ENCODE measurements at places on chromosomes 4 and X.

GRCh38 chr4:110247591-110247990 is 49.2 kb upstream of the ELOVL6 start:
- DNase-seq, result no peak

- DNase-seq, result no peak
Observed at GRCh38 chrX:81208916-81209315, 7.0 kb downstream of the SH3BGRL start.

GRCh38 chr4:829761-830600 is 4.1 kb upstream of the CPLX1 start:
- DNase-seq, result no peak

DNA sequence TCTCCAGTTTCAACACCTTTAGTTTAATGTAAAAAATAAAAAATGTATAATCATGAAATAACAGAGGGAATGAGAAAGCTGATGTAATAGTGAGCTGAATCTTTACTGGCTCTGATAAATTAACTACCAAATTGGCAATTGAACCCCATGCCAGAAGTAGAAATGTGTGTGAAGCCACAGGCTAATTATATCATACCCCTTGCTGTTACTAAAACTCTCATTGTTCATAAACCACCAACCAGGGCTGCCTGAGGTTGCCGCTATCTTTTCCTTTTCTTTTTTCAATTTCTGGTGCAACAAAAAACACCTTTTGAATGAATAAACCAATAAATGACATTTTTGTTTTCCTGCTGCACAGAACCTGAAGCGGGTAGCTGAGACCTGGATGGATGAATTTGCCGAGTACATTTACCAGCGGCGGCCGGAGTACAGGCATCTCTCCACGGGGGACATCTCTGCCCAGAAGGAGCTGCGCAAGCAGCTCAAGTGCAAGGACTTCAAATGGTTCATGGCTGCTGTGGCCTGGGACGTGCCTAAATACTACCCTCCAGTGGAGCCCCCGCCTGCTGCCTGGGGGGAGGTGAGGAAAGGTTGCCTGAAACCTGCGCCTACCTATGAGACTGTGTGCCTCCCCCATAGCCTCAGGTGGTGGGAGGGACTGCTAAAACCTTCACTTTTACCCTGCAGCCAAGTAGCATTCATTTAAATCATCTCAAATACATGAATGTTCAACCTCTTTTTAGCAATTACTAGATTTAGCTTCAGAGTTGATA is 216.7 kb upstream of the GALNT7 start:
- DNase-seq, result no peak

DNA sequence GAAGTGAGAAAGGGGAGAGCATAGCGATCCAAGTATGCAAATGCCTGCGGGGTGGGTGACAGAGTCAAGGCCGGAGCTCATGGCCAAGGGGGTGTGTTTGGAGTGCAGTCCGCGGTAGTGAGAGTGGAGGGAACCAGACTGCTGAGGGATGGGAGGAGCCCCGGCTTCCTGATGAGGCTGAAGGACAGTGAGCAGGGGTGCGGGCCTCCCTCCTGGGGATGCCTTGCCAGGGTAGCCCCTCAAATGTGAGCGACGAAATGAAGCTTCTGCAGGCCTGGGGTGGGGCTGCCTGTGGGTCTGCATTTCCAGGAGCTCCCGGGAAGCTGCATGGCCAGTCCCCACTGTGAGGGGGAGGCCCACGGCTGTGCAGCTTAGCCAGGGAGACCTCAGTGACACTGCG is 45.0 kb downstream of the PSAPL1 start:
- DNase-seq, result no peak

GRCh38 chr4:178612733-178613132 is 1170.5 kb upstream of the AGA start:
- no peak for DNase-seq

DNA sequence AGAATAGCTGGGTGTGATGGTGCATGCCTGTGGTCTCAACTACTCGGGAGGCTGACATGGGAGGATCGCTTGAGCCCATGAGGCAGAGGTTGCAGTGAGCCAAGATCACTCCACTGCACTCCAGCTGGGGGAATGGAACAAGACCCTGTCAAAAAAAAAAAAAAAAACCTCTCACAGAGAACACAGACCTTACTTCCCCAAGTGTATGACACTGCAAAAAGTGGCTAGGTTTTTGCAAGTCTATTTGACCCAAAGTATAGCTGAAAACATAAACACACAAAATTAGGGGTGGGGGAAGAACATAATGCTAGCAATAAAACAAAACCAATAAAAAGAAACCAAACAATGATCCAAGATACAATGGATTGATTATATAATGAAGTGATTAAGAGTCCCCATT is 6.7 kb downstream of the LAMP2 start:
- DNase-seq, result no peak

DNA sequence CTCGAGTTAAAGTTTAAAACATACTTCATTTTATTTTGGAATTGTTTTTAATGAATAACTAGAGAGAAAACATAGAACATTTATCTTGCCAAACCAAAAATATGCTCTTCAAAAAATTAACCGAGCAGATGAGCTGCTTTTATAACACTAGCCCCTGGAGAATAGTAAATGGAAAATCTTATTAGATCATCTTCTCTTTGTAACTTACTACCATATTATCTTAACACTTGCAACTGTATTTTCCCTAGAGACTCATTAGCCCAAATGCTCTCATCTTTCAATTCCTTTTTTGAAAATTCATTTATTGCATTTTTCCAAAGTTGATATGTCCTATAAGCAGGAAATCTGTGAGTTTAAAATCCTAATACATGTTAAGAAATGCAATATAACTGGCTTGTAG is 143.3 kb downstream of the CAMK2D start:
- DNase-seq, result no peak

DNA sequence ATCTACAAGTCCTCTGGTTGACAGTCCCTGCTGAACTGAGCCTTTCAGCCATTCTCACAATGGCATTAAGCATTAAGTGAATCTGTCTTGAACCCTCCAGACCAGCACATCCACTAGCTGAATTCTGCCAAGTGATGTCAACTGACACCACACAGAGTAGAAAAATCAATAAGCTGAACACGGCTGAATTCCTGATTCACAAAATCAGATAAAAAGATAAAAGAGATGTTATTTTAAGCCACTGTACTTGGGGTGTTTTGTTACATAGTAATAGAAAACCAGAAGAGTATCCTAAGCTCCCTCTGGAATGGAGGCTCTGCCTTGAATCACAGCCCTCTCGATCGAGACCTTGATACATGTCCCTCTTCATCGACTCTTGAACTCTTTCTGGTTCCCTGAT is 336.5 kb downstream of the DMD start:
- no peak for DNase-seq

DNA sequence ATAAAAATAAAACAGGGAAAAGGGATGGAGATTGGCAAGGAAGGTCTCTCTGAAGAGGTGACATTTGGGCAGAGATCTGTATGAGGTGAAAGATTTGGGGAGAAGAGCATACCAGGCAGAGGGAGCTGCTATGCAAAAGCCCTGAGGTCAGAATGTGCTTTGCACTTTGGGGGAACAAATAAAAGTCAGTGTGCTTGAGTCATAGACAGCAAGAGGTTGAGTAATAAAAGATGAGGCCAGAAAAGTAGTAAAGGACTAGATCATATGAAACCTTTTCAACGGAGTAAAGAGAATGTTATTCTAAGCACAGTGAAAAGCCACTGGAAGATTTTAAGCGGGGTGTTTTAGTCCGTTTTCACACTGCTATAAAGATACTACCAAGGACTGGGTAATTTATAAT is 76.5 kb upstream of the TEX13A start:
- DNase-seq, result no peak

- DNase-seq, result no peak
Observed at GRCh38 chrX:16552546-16552945, 97.4 kb upstream of the S100G start.

DNA sequence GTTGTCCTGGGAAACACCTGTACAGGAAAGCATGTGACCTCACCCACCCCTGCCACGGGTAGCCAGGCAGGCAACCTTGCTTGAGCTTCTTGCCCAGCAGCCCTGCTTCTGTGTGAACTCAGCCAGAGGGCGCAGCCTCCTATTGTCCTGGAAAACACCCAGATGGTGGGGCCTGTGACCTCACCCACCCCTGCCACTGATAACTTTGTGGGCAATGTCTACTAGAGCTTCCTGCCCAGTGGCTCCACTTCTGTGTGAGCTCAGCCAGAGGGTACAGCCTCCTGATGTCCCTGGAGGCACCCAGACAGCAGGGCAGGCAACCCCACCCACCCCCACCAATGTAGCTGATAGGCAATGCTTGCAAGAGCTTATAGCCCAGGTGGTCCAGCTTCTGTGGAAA is 146.3 kb downstream of the DTHD1 start:
- no peak for DNase-seq

DNA sequence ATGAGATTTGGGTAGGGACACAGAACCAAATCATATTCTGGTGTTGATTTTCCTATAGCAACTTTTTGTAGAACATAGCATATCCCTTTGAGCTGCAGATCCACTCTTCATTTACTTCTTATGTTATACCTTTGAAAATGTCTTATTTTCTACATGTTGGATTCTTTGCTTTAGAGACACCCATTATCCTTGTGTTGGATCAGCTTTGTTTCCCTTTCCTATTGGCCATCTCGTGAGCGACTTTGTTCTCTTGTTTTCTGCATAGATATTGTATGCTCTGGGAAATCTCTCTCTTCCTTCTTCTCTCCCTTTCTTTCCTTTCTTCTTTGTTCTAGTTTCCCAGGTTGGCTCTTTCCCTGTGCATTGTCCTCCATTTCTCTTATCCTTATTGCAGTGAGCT is 59.6 kb downstream of the DRD5 start:
- DNase-seq, result no peak

GRCh38 chr4:113561092-113561491 is 200.4 kb downstream of the CAMK2D start:
- no peak for DNase-seq

DNA sequence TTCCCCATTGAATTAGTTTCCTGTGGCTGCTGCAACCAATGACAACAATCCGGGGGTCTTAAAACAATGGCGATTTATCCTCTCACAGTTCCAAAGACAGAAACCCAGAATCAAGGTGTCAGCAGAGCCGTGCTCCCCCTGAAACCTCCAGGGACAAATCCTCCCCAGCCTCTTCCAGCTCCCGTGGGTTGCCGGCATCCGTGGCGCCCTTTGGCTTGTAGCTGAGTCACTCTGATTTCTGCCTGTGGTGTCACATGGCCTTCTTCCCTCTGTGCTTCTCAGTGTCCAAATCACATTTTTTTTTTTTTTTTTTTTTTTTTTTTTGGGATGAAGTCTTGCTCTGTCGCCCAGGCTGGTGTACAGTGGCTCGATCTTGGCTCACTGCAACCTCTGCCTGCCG is 64.5 kb upstream of the STX18 start:
- no peak for DNase-seq

DNA sequence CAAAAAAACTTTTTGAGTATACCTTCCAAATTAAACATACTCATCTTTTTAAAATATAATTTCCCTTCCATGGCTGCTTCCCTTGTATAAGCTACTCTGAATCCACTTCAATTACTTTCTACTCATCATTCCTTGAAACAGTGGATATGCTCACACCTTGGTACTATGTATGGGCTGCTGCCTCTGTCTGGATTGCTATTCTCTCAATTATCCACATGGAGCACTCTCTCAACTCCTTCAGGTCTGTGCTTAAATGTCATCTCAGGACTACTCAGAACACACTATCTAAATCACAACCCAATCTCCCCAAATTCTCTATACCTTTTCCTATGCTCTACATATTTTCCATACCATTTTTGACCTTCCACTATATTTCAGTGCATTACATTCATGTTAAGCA is 898.9 kb upstream of the EPHA5 start:
- no peak for DNase-seq

DNA sequence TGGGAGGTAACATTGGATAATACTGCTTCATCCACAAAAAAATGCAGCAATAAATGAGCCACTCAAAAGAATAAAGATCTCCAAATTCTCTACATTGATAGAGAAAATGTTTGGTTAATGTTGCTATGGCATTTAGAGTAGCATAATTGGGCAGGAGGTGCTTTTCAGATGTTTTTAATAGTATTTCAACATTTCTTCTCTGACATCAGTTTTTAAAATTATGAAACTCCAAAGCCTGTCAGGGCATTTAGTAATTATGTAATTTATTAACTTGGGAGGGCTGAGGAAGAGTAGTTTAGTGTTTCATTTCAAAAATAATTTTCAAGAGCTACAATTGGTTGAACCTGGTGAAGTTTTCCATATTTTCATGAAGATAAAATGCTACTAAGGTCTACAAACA is 211.3 kb upstream of the INTU start:
- DNase-seq, result no peak

- DNase-seq, result no peak
Observed at GRCh38 chr4:54234497-54235205, 5.6 kb downstream of the PDGFRA start.

DNA sequence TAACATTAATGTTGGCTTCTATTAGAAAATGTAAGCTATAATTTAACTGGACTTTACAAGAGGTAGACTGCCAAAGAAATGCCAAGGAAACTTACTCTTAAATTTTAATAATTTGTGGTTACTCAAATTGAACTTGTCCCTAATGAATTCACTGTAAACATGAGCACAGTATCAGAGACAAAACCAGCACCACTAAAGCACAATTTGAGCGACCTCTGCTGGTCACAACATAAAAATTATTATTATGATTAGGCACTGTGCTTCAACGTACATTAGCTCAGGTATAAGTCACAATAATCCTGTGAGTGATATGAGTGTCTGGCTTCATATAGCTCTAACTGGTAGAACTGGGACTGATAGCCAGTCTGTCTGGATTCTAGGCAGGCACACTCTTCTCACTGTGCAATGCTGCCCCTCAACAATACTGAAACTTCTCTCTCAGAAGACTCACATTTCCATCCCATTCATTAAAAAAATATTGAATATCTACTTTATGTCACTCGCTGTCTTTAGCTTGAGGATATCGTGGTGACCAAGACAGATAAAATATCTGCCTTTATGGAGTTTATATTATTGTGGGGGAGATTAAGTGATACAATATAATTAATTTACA is 8.0 kb downstream of the NUDT6 start:
- DNase-seq, result no peak
